ENCODE measurements at places on chromosomes 7 and 10.

DNA sequence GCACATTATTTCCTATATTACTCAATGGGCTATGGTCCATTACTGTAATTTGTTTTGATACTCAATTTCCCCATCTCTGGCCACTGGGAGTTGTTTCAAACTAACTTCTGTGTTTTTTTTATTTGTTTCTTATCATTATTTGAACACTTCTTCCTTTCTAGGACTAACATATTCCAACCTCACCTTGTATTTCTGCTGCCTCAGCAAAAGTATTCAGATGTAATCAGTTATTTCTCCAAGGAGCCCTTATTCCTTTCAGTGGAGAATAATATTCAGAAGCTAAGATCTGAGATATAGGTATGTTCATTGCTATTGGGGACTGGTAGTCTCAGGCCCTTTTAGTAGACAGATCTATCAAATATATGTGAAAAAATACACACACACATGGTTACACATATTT lies 36.9 kb downstream of the TMEM168 start:
- DNase-seq, result no peak

DNA sequence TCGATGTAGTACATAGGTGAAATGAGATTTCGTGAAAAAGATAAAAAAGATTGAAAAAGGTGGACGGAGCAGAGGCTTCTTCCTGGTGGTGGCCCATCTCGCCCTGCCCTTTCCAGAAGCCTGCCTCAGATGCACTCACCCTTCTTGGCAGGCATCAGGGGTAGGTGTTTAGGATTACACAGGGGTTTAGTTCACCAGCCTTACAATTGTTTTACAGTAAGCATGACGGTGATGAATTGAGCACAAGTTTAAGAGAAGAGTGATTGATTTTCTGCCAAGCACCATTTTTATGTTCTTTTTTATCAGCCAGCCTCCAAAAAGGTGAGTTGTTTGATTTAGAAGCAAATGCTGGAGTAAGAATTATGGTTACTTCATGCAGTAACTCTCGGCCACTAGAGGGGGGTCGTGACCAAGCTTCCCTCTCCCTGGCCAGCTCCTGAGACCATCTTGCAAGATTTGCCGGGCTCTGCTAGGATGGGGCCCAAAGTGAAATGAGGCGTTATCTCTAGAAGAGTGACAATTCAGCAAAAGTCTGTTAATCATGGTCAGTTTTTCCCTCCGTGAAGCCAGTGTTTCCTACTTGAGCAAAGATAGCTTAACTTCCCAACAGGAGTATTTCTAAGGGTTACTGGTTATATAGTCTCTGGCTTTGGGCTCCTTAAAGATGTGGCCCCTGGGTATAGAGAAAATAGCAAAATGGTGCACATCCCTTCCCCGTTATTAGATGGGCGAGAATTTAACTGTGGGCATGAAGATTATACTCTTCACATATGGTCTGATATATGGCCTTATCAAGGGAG lies 228.8 kb downstream of the BMPER start:
- DNase-seq, result no peak

DNA sequence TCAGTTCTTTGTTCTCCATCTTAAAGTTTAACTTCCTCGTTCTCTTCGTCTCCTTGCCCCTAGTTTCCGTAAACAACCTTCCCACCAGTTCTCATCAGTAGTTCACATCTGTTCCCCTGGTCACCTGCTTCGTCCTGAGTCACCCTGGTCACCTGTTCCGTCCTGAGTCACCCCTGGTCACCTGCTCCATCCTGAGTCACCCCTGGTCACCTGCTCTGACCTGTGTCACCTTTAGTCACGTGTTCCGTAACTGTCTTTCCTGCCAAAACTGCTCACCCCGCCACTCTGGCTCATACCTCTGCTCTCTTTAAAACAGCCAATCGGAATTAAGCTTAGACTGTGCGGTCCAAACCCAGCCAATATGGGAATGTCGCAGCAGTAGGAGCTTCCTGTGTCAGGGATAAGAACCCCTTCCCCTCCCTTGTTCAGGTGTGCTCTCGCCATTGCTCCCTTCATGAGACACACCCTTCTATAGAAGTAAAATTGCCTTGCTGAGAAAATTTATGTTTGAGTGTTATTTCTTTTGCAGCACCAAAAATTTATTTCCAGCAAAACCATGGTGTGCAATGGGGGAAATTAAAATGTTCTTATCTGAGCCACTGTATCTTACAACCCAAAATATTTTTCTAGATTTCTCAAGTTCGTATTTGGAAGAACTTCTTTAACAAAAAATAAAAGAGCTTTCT lies 112.2 kb downstream of the VIM start:
- DNase-seq, result no peak

DNA sequence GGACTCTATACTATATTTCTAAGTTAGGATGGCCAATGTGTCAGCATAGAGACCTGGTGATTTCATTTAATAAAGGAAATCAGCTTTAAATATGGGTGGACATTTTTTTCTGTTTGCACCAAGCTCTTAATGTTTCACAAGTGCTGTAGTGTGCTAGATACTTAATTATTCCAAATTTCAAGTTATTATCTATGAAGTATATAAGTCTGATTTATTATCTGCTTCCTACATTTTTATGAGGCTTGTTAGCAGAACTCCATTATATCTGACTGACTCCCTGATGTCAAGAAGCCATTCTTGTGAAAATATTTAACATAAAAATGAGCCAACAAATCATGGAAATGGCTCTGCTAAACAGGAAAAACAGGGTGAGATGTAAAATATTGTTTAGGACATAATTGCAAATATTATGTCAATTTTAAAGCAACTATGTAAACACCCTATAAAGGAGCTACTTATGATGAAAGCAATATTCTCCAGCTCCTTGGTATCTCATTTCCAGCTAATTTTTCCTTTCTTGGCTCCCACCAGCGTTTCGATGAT lies 1415.2 kb downstream of the GATA3 start:
- DNase-seq, result no peak

- no peak for DNase-seq
Observed at GRCh38 chr10:110214371-110214826, 7.0 kb downstream of the MXI1 start.

GRCh38 chr7:129574487-129574886 lies 37.0 kb upstream of the NRF1 start:
- DNase-seq, result no peak

DNA sequence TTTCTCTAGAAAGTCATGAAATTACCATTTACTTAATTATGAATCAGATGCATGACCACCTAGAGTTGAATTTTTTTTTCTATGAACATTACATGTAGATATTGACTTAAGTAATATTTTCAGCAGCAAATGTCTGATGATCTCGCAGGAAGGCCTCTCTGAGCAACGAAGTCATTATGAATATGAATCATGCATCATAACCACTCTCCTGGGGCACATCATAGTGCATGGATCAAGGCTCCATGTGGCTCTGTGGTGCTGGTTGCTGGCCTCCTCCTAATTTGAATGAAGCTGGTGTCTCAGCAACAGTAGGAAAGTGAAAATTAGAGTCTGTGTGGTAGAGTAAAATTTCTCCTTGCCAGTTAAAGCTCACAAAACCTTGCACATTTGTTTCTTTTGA lies 121.4 kb upstream of the INHBA start:
- no peak for DNase-seq

GRCh38 chr7:4753598-4754432 lies 21.6 kb upstream of the AP5Z1 start:
- DNase-seq, result peak; percentile 73

DNA sequence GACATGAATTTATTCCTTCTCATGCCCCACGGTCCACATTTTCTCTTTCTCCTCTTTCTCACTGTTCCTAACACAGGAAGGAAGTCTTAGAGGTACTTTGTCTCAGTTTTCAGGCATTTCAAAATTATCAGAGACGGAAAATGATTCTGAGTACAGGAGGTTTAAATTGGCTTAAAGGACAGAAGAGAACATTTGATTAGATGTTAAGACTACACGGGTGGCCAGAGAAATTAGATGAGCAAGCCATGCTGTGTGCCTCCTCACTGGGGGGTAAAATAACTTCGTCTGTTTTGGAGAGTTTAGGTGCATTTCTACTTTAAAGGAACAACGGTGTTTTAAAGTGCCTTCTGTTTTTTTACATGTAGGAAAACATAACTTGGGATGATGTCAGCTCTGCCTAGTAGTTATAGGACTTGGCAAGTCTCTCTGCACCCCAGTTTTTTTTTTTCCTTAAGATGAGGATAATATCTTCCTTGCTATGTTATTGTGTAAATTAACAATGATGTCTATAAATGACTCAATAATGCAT lies 66.9 kb downstream of the MCMBP start:
- no peak for DNase-seq

- no peak for DNase-seq
Observed at GRCh38 chr10:78250313-78251015, 216.8 kb downstream of the RPS24 start.

- DNase-seq, result no peak
Observed at GRCh38 chr10:130345728-130346127, 209.5 kb downstream of the GLRX3 start.

- no peak for DNase-seq
Observed at GRCh38 chr7:155645662-155646061, 1.2 kb downstream of the RBM33 start.

DNA sequence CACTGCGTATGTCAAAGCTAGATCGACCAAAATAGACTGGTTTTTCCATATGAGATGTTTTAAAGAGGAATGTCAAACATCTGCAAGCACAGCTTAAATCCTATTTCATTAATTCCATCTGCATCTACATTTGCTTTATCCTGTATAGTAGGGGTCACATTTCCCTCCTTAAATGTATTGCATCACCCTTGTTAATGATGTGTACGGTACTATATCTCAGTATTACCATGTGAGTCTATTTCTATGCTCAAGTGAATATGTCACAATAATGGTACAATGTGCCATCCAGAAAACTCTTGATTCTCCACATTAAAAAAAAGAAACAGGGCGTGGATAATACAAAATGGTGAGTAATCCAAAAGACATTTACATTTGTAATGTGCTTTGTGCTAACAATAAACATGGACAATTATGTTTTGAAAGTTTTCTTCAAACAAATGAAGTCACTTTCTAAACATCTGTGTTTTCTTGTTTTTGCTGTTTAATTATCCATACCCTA lies 56.6 kb downstream of the TWIST1 start:
- no peak for DNase-seq

- DNase-seq, result no peak
Observed at GRCh38 chr10:64101606-64102263, 580.5 kb downstream of the REEP3 start.

DNA sequence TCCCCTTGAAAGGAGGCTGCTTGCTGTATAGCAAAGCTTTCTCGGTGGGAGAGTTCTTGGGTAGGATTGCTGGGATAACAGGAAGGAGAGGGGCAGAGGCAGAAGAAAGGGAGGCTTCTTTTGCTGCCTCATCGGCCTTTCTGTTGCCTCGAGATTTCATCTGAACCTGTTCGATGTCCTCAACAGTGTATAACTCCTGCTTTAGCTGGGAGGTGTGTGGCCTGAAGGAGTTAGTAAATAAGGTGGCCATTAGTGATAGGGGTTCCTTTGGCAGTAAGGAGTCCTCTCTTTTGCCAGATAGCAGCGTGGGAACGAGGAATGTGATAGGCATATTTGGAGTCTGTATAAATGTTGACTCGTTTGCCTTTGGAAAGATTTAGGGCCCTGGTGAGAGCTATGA lies 20.0 kb downstream of the SCIN start:
- no peak for DNase-seq

DNA sequence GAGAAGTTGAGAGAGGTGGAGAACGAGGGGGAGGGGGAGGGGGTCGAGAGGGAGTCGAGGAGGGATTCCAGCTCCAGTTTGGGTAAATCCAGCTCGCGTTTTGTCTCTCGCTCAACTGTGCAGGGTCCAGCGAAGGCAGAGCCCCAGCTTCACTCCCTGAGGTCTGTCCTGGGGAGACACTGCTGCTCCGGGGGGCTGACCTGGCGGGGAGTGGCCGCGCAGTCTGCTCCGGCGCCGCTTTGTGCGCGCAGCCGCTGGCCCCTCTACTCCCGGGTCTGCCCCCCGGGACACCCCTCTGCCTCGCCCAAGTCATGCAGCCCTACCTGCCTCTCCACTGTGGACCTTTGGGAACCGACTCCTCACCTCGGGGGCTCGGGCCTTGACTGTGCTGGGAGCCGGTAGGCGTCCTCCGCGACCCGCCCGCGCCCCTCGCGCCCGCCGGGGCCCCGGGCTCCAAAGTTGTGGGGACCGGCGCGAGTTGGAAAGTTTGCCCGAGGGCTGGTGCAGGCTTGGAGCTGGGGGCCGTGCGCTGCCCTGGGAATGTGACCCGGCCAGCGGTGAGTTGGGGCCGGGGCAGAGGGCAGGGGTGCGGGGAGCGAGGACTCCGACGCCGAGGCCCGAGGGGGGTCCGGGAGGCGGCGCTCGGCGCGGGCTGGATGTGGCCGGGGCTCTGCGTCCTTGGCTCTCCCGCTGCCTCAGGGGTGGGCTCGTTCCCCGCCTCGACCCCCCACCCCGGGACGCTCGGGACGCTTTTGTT lies at the start of gene TET1:
Gene TET1 (plus strand): TSS at position 152 of the 757 bp plus-strand sequence. CDS start 12,002 bp downstream, outside the sequence.
- no peak for DNase-seq

GRCh38 chr10:121525251-121526134 lies 72.8 kb downstream of the FGFR2 start:
- no peak for DNase-seq
